ENCODE measurements at places on chromosomes 16 and 17.

- no peak for DNase-seq
These were observed 1.8 kb upstream of the ALG1 start for GRCh38 chr16:5069854-5070253.

DNA sequence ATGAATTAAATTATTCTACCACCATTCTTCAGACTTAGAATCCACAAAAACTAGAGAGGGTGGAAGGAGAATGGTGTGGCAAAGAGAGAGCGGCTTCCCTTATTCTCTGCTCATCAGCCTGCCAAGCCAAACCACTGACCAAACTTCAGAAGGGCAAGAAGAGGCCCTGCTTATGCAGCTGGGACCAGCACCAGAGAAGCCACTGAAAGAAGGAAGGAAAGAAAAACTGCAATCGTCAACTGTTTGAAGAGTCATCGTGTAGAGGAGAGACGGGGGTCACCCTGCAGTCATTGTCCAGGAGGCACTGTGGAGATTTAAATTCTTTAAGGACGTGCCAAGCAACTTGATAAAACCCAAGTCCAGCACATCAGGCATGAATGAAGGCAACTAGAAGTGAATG, 15.6 kb downstream of the PMP22 start:
- DNase-seq: no peak

- no peak for DNase-seq
These were observed 6.0 kb downstream of the SCN4A start for GRCh38 chr17:63966646-63967264.

DNA sequence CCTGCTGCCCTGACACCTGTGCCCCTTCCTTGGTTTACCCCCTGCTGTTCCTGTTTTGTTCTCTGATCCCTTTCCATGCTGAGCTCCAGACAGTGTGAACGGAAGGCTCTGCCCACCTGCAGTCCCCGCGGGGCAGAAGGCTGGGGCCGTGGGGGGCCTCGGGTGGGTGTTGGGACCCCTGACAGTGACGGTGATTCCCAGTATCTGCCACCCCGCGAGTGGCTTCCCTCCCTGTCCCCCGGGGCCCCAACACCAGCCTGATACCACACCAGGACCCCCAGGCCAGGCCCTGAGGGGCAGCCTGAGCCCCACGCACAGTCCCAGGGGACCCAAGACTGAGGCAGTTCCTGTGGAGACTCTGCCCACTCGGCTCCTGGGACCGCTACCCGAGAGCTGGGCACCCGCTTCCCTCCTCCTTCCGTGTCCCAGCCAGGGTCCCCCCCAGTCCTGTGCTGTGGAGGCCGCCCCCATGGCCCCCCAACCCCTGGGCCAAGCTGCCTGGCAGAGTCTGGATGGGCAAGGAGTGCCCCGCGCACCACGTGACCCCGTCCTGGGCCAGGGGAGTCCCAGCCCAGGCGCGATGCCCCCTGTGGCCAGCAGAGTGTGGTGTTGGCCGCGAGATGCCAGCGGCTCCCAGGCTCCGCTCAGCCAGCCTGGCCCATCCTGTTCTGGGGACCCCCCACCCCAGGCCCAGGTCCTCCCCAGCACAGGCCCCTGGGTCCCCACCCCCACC, 10.0 kb upstream of the C1QTNF8 start:
- DNase-seq: peak; percentile 10

- peak; percentile 28 for DNase-seq
These were observed 47.7 kb downstream of the BEAN1 start for GRCh38 chr16:66474750-66475199.

DNA sequence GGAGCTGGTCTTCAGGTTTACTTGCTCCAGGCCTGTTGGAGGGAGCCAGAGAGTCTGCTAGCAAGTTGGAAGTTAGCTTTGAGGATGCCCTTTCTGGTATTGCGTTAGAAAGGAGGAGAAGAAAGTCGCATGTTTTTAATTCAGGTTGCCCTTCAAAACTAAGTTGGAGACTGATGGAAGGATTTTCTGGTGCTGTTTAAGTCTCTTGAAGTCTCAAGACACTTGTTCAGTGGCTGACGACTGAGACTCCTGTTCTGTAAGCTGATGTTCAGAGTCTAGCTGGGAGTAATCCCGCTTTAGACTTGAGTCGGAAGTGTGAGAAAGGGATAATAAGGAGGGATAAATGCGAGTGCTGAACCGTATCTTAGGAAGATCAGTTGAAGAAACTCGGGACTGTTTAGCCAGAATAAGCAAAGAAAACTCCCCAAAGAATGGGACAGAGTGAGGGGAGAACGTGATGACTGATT, 740 bp downstream of the AATF start:
- no peak for DNase-seq

- peak; percentile 45 for DNase-seq
These were observed 2.7 kb upstream of the HES7 start for GRCh38 chr17:8126491-8127066.

GRCh38 chr17:40317345-40317873, 8.4 kb downstream of the RARA start:
- DNase-seq: no peak

- peak; percentile 14 for DNase-seq
These were observed 825 bp downstream of the BLMH start for GRCh38 chr17:30290696-30291542.

GRCh38 chr16:16871196-16871595, 492.3 kb downstream of the NPIPA7 start:
- no peak for DNase-seq
